Stimulated activated CD8-positive, alpha-beta memory T cell treated with anti-CD3 and anti-CD28 coated beads, Interleukin-4, amount 100 ng/mL, for 1 hour (primary cell): ENCODE measurements at places on chromosomes 2 and 18.

GRCh38 chr2:33242845-33243244, 233.6 kb upstream of the RASGRP3 start:
- DNase-seq = no peak

- no peak for DNase-seq
Observed at GRCh38 chr18:59141294-59142068, 1.8 kb downstream of the SEC11C start.

- DNase-seq = no peak
Observed at GRCh38 chr2:45731141-45731540, 79.7 kb downstream of the PRKCE start.

DNA sequence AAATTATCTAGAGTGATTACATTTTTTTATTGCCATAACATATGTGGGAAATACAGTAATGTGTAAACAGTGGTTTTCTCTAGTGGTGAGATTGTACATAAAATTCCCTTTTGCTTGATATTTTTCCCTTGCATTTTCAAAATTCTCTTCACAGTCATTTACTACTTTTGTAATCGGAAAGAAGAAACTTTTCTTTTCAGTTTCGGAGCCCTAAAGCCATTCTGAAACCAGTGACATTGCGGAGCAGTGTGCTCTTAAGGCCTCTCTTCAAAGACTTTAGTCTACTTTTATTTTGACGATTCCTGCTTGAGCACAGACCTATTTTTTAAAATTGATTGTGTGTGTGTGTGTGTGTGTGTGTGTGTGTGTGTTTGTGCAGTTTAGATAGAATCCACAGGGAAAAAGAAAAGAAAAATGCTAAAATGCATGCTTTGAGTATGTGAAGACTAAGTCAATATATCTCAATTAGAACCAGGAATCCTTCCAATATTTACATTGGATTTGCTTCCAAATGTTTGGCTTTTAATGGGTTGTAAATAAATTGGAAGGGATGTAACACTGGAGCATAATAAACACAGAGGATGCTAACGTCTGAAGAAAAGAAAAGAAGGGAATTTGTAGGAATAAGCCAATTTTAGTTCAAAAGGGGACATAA, 357.4 kb downstream of the RND3 start:
- no peak for DNase-seq

DNA sequence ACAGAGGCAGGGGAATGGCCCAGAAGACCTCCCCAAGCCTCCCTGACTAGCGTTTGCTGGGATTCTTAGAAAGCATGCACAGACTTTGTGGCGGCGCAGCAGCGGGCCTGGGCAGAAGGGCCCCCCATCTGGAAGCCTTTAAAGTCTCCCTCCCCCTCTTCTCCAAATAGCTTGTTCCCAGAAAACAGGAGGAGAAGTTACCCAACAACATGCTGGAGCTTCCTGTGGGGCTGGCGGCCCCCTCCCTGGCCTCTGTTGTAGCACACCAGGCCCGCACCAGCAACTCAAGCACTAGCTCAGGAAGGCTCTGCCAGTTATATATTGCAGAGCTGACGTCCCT, 334.8 kb downstream of the DYSF start:
- no peak for DNase-seq

DNA sequence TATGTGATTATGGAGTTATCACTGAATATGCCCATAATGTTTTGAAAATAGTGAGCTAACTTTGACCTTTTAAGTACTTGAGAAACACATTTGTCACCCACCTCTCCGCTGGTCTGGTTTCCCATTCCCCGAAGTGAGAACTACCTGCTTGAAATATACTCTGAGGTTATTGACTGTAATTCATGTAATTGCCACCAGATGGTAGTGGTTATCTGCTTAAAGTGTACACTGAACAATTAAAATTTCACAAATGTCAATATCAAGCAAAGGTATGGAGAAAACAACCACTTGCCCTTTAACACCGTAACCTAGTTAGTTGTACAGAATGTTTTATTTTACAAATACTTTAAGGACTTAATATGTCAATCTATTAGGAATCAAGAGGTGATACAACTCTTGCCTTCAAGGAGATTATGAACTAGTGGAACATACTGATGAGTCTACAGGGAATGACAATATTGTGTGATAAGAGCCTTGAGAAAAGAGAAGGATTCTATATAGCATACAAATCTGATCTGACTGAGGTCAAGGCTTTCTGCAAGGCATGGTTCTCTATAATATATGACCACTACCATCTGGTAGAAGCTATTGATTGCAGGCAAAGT, 316.8 kb upstream of the KCNH7 start:
- no peak for DNase-seq

- DNase-seq = no peak
Observed at GRCh38 chr18:35478520-35479435, 19.0 kb downstream of the INO80C start.

DNA sequence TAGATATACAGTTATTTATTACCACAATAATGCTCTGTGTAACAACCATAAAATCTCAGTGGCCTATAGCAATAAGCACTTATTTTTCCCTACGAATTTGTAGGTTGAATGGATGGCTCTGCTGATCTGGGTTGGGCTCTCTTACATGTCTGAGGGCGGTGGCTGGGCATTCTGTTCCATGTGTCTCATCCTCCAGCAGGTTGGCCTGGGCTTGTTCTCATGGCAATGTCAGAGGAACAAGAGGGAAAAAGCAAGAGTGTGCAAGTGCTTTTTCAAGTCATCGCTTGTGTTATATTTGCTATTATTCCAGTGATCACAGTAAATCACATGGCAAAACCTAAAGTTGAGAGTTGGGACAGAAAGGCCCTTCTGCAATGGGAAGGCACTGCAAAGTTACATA, 30.4 kb upstream of the MYO3B start:
- DNase-seq = no peak

DNA sequence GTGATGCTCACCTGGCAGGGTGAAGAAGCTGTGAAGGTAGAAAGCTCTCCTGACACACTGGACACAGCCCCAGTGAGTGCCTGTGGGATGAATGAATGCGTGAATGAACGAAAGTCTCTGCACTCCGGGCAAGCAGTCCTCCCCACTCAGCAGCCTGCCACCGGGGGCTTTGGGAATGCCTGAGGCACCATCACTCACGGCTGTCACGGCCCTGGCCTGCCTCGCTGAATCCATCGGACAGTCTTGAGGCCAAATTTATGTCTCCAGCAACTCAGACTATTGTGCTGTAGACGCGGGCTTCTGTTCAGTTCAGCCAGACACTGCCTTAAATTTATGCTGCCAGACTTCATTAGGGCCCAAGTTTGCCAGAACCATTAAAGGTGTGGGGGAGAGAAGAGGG, 62.9 kb upstream of the TEX51 start:
- DNase-seq = no peak

GRCh38 chr2:66446941-66447340, 12.0 kb downstream of the MEIS1 start:
- DNase-seq = no peak

DNA sequence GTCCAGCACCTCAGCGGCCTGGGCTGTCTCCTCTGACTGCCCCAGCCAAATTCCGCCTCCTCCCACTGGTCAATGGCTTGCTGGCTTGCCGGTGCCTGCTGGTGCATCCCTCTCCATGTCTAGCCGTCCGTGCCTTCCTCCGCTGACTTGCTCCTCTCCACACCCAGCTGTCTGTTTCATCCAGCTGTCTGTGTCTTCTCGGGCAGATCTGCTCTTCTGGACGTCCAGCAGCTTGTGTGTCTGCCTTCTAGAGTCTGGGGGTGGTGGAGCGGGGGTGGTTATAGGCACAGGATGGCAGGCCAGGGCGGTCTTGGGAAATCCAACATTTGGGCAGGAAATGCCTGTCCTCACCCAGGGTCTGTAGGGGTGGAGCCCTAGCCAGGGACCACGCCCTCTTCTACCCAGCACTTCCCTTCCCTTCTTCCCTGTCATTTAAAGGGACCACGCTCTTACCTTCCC, 369.2 kb downstream of the GALNT13 start:
- DNase-seq = no peak

DNA sequence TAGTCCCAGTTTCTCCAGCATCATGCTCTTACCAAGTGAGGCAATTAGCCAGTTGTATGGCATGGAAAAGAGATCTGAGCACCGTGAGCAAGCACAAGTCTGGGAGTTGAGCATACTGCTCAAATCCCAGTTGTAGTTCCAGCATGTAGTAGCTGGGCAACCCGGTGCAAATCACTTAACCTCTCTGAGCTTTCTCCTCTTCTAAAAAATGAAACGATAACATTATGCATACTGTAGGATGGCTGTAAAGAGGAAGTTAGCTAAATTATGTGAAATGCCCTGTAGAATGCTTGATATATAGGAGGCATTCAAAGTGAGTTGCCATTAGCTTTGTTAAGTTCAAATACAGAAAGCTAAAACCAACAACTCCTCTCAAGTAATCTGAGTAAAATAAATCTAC, 164.0 kb upstream of the ZEB2 start:
- DNase-seq = no peak

GRCh38 chr18:59268127-59268720, 5.0 kb downstream of the RAX start:
- no peak for DNase-seq

DNA sequence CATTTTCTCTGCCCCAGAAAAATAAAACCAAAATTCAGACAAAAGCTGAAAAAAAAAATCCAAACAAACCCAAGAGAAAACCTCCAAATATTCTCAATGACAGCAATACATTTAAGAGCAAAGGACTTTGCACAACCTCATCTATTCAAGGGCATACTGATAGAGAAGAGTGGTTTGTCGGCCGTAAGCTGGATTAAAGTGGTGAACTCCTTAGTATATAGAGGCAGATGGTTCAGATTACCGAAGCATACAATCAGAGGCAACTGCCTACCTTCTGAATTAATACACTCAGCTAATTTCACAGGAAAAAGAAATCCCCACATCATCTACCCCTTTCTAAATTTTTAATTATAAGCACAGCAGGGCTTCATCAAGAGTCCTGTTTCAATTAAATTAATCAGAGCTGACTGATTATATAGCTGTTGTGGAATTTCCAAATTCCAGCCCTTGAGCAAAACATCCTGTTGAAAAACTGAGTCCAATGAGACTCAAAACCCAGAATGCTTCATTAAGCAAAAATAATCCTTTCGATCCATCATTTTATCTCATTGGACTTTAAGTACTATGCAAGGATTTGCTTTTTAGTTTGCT, at the start of gene CPLX4:
Gene CPLX4, minus strand, starts transcription at position 190 of the 591 bp plus-strand sequence. Its CDS starts 187 bp downstream, at position 3.
- no peak for DNase-seq

- no peak for DNase-seq
Observed at GRCh38 chr18:10546557-10547300, 20.9 kb downstream of the NAPG start.

- DNase-seq = no peak
Observed at GRCh38 chr2:240642061-240642805, 17.0 kb downstream of the GPR35 start.

DNA sequence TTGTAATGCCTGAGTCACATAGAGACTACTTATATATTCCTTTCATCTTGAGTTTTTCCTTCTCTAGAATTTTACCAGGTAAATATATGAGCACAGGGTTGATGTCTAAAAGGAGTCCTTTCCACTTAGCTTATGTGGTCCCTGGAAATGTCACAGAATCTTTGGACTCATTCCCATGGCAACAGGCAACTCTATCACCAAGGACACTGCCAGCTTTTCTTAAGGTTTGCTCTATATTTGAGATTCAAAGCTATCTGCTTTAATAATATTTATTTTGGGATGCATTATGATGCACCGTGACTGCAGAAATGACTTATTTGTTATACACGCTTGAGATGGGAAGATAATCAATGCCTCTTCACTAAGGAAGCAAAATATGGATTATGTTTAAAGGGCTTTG, 363.0 kb downstream of the PLCL1 start:
- DNase-seq = no peak

- no peak for DNase-seq
Observed at GRCh38 chr2:48984922-48985321, 169.4 kb downstream of the FSHR start.

DNA sequence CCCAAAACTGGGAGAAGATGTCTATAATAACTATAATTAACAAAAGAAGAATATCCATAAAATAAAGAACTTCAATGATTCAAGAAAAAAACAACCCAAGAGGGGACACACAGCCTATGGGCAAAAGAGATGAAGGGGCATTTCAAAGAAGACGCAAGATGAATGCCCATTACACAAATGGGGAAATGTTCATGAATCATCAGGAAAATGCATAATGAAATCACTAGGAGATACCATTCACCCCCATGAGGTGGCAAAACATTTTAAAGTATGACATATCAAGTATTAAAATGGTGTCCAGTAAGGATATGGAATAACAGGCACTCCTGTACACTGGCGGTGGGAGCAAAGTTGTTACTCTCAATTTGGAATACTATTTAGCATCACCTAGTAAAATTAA, 183.3 kb downstream of the TXNL1 start:
- no peak for DNase-seq

DNA sequence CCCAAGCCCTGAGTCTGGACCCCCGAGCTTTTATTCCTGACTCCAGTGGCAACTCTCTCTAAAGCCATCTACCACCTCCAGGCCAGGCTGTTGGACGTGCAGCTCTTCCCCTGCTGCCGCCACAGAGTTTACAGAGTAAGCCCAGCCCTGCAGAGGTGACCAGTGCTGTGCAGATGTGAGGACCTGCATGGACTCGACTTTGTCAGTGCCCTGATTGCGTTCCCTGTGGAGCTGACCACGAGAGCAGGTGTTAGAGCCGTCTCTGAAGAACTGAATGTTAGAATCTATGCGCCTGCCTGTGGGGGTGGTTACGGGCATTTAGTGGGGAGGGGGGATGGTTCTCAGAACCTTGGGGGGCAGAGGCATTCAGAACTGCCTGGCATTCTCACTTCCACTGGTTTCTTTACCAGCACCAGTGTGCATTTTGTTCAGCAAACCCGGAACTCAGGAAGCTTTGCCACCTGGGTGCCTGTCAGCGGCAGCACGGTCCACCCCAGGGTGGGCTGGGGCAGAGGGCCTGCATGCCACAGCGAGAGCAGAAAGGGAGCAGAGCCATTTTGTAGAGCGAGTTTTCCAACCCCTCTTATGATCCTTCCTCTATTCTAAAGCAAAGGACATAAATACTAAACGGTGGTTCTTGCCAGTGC, 137.9 kb downstream of the KLHL29 start:
- no peak for DNase-seq

- no peak for DNase-seq
Observed at GRCh38 chr2:12231288-12231687, 484.9 kb downstream of the LPIN1 start.
